ENCODE measurements at places on chromosomes 2 and 18. TPM values are rescaled to one million over a fixed set of nuclear protein-coding genes. Genes with fewer than 3 reads are reported as not detected.

The CNDP2 gene
- 185 TPM for total RNA-seq

DNA sequence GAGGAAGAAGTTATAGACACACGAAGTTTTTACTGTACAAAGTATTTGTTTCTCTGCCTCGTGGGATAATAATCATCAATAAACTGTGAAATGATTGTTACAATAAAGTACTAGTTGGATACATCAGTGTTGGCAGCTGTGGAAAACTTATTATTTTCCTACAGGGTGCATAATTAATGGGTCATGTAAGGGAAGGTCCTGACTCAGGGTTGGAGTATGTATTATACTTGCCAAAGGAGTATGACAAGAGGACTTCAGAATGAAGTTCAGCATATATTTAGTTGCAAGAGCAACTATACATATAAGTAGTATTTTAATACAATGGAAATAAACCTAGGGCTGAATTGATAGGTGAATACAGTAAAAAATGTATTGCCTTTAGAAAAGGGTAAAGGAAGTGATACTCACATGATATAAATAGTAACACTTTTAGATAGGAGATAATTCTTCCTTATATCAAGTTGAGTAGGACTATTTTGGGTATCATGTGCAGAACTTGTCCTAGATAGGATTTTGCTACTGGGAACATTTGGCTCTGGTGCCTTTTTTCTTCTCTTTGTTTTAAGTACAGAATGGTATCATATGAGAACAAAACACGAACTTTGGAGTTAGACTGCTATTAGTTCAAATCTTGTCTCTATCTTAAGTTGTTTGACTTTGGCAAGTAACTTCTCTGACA, 79.1 kb downstream of the PLCL1 start:
- no peak for ATAC-seq

The SLC30A3 gene
- not detected for total RNA-seq

The CAPN14 gene
- total RNA-seq: 191 TPM

- ATAC-seq: no peak
Observed at GRCh38 chr18:42977982-42978637, 137.4 kb downstream of the RIT2 start.

GRCh38 chr2:195612611-195613495, 44.2 kb upstream of the SLC39A10 start:
- ATAC-seq: no peak

The TMEM37 gene
- total RNA-seq: 6.0 TPM

GRCh38 chr18:73939391-73939790, 208.2 kb downstream of the FBXO15 start:
- no peak for ATAC-seq

The CSRNP3 gene
- total RNA-seq: 1.2 TPM

- ATAC-seq: no peak
Observed at GRCh38 chr2:232977438-232977971, 35.6 kb downstream of the NGEF start.

All from esophagus mucosa (tissue), 1 donor.